ENCODE measurements at places on chromosomes 3 and 15. TPM values are rescaled to one million over a fixed set of nuclear protein-coding genes. Genes with fewer than 3 reads are reported as not detected.

DNA sequence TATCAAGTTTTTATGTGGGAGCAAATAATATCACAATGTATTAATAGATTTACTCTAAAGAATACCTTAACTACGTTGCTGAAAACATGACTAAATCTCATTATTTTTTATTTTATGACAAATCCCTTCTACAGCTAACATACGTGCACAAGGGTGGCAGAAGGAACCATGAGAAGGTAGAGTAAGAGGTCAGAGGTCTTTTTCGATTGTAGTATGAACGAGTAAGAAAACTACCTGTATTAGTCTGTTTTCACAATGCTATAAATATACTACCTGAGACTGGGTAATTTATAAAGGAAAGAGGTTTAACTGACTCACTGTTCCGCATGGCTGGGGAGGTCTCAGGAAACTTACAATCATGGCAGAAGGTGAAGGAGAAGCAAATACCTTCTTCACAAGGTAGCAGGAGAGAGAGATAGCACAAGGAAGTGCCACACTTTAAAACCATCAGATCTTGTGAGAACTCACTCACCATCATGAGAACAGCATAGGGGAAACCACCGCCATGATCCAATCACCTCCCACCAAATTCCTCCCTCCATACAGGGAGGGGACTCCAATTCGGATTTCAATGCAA is 95.3 kb downstream of the SUCLG2 start:
- no peaks in the 10 kb centered on the region for H3K27me3 ChIP-seq
- H3K27ac ChIP-seq: no peak overlapping the region
- H3K4me3 ChIP-seq: no peak overlapping the region
- peaks cover 16% of the 10 kb centered on the region for H3K4me1 ChIP-seq
- no peaks in the 10 kb centered on the region for H3K36me3 ChIP-seq

The CFAP100 gene
- not detected for total RNA-seq

The MUC20 gene
- total RNA-seq: 3.5 TPM

DNA sequence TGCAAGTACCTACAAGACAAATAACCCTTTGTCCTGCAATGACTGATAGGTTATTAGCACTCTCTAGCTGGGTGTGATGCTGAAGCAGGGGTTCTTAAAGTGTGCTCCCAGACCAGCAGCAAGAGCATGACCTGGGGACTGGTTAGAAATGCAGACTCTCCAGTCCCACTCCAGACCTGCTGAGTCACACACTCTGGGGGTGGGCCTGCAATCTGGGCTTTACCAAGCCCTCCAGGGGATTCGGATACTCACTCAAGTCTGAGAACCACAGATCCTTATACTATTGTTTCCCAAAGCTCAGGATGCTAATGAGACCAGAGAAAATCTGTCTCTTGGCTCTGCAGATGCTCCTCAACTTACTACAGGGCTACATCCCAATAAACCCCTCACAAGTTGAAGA is 142.1 kb upstream of the RAD18 start:
- H3K4me3 ChIP-seq: no peak overlapping the region
- DNase-seq: no peak
- no peak overlapping the region for H3K27ac ChIP-seq
- H3K27me3 ChIP-seq: peaks cover 13% of the 10 kb centered on the region
- H3K4me1 ChIP-seq: no peaks in the 10 kb centered on the region

The EXD1 gene
- total RNA-seq: not detected

DNA sequence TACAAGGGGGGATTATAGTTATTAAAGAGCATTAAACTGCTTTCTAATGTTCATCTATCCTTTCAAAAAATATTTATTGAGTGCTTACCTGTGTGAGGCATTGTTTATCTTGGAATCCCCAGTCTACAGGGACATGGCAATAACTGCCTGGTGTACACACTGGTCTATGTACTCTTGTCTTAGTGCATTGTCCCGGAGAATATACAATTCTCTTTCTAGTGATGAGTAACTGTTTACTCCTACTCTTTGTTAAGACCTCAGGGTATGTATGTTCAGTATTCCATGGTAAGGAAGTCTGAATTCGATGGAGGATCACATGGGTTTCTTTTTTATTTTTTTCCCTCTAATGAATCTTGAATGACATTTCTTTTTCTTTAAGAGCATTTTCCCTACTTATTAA is 772.4 kb upstream of the NR2F2 start:
- H3K36me3 ChIP-seq: no peaks in the 10 kb centered on the region
- H3K27ac ChIP-seq: peak overlapping the region; percentile 88
- peaks cover 12% of the 10 kb centered on the region for H3K27me3 ChIP-seq
- peaks cover 15% of the 10 kb centered on the region for H3K4me1 ChIP-seq

- H3K36me3 ChIP-seq: no peaks in the 10 kb centered on the region
- DNase-seq: no peak
- H3K4me3 ChIP-seq: no peak overlapping the region
- H3K27ac ChIP-seq: no peak overlapping the region
- H3K4me1 ChIP-seq: no peaks in the 10 kb centered on the region
These were observed 59.7 kb upstream of the KBTBD8 start for GRCh38 chr3:66938338-66938963.

The ANKRD63 gene
- total RNA-seq: not detected

- H3K4me1 ChIP-seq: peaks cover 6% of the 10 kb centered on the region
- H3K27me3 ChIP-seq: no peaks in the 10 kb centered on the region
- H3K4me3 ChIP-seq: no peak overlapping the region
These were observed 31.5 kb upstream of the XXYLT1 start for GRCh38 chr3:195302431-195302830.

DNA sequence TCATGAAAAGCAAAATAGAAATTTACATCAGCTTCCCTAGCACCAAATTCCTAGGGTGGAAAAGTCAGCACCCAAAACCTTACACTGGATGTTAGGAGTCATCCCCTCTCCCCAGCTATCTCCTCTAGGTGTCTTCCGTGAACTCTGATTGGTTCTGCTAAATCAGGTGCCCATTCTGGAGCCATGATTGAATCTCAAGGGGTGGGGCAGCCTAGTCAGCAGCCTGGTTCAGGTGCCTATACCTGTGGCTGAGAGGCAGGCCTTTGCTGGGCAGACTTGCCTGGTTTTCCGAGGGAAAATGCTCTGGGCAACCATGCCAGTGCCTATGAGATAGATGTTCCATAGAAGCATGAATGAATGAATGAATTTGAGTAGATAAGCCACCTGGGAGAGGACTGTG is 336.7 kb downstream of the LRTM1 start:
- no peak for DNase-seq
- no peaks in the 10 kb centered on the region for H3K4me1 ChIP-seq
- no peaks in the 10 kb centered on the region for H3K36me3 ChIP-seq
- no peak overlapping the region for H3K27ac ChIP-seq

GRCh38 chr3:140950144-140950543 is 8.5 kb downstream of the SLC25A36 start:
- no peak overlapping the region for H3K4me3 ChIP-seq
- H3K36me3 ChIP-seq: no peaks in the 10 kb centered on the region
- no peaks in the 10 kb centered on the region for H3K27me3 ChIP-seq
- H3K4me1 ChIP-seq: peaks cover 30% of the 10 kb centered on the region
- no peak for DNase-seq

DNA sequence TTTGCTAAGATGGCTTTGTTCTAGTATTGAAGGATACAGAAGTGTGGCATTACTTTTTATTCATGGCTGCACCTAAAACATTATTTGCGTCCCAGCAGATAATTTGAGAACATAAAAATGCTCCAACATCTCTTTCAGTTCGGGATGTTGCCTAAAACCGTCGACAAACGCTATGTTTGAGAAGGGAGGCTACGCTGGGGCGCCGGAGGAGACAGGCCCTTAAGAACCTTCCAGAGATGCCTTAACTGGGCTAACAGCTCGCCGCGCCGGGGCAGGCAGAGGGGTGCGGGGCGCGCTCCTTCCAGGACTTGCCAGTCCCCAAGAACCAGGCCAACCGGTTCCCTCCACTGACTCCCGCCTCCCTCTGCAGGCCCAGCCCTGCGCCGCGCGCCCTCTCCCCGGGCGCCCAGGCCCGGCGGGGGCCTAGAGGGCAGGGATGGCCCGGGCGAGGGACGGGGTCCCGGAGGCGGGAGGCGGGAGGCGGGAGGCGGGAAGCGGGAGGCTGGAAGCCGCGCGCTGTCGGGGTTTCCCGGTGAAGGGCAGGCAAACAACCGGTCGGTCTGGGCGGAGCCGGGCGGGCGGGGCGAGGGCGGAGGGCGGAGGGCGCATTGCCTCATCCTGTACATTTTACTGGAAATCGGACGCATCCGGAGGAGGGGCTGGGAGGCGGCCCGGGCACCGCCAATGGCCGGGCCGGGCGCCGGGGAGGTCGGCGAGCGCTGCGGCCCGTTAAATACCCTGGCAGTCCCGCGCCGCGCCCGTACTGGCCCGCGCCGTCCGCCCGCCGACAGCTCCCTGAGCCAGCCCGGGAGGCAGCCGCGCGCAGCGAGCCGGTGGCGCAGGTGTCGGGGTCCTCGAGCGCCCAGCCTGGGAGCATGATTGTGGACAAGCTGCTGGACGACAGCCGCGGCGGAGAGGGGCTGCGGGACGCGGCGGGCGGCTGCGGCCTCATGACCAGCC is at the start of gene NFKBIZ:
Gene NFKBIZ, plus strand, starts transcription at position 761 of the 960 bp plus-strand sequence. Its CDS starts 115 bp downstream, at position 876.
- H3K4me3 ChIP-seq: peak within 1 kb of the TSS; percentile 88
- peak within 1 kb of the TSS; percentile 100 for H3K27ac ChIP-seq
- H3K4me1 ChIP-seq: peaks cover 52% of the 10 kb centered on the region
- H3K36me3 ChIP-seq: peaks cover 43% of the 10 kb centered on the region

- H3K4me3 ChIP-seq: no peak overlapping the region
- H3K4me1 ChIP-seq: no peaks in the 10 kb centered on the region
- no peak for DNase-seq
- H3K27me3 ChIP-seq: no peaks in the 10 kb centered on the region
- H3K36me3 ChIP-seq: no peaks in the 10 kb centered on the region
These were observed 299.6 kb downstream of the CACNA2D3 start for GRCh38 chr3:54421943-54422342.

The NEK10 gene
- total RNA-seq: 4.0 TPM

DNA sequence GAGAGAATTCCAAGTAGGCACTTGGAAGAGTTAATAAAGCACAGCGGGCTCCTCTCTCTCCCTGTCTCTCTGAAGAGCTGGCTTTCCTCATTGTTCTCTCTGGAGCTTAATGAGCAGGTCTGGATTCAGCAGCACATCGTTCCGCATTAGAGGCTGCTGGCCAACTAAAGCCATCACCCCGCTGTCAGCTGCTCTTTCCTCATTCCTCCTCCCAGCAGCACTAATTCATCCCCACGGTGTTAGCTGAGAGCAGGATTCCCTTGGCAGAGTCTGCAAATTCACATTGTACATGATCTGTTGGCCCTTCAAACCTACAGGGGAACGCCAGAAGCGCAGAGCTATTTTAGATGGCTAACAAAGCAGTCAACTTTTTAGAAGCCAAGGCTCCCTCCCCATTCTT is 44.2 kb downstream of the SGO1 start:
- no peaks in the 10 kb centered on the region for H3K4me1 ChIP-seq
- peaks cover 36% of the 10 kb centered on the region for H3K36me3 ChIP-seq
- H3K27ac ChIP-seq: peak overlapping the region; percentile 10
- DNase-seq: no peak
- H3K27me3 ChIP-seq: no peaks in the 10 kb centered on the region

DNA sequence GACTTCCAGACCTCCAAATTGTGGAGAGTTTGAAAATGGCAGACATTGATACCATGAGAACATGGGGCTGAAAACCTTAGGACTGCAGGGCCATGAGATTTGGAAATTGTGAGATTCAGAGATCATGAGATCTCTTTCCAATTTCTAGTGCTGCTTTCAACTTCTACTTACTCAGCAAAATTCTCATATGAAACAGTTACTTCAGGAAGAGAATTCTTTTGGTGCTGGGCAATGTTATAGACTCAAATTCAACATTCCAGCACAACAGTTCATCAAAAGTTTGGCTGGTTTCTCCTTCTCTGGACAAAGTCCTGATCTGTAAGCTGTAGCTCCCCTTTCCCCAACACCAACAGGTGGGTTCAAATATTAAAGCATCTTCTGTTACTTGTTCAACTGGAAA is 506.9 kb upstream of the NECTIN3 start:
- no peaks in the 10 kb centered on the region for H3K4me1 ChIP-seq
- no peaks in the 10 kb centered on the region for H3K27me3 ChIP-seq
- no peaks in the 10 kb centered on the region for H3K36me3 ChIP-seq
- no peak overlapping the region for H3K27ac ChIP-seq

GRCh38 chr15:62931650-62932049 is 110.9 kb upstream of the TPM1 start:
- peaks cover 52% of the 10 kb centered on the region for H3K27me3 ChIP-seq
- H3K36me3 ChIP-seq: no peaks in the 10 kb centered on the region
- no peak overlapping the region for H3K27ac ChIP-seq
- no peak for DNase-seq
- H3K4me1 ChIP-seq: peaks cover 4% of the 10 kb centered on the region

The GRAMD1C gene
- total RNA-seq: 0.26 TPM

DNA sequence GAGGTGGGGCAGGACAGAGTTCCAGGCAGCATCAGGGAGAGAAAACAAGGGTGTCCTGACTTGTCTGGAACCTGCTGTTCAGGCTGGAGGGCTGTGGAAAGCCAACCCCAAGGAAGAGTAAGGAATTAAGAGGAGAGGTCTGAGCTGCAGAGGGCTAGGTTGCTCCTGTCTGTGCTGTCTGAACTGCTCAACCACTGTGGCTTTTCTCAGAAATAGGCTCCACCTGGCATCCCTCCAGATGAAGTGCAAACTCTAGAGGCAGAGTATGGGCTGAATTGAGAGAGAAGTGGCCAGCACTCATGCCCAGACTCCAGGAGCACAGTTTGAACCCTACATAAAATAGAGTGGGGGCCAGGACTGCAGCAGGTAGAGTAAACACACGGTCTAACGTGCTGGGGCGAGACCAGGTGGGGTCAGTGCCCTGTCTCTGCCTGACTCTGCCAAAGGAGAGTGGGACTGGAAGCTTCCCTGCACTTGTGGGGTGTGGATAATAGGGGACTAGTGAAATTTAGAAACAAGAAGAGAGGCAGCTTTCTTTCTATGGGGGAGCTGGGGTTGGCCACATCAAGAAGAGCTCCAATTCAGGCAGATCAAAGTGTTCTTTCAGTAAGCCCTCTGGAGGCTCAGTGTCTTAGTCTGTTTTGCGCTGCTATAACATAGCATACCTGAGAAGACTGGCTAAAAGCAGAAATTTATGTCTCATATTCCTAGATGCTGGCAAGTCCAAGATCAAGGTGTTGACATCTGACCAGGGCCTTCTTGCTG is 28.0 kb upstream of the MNS1 start:
- DNase-seq: no peak
- no peak overlapping the region for H3K27ac ChIP-seq
- H3K4me1 ChIP-seq: peaks cover 3% of the 10 kb centered on the region
- no peaks in the 10 kb centered on the region for H3K36me3 ChIP-seq

The GABRB3 gene
- not detected for total RNA-seq

GRCh38 chr3:48472673-48472922 is 26.1 kb downstream of the ATRIP start:
- peak overlapping the region; percentile 100 for H3K27ac ChIP-seq
- DNase-seq: no peak
- H3K27me3 ChIP-seq: no peaks in the 10 kb centered on the region
- peak overlapping the region; percentile 97 for H3K4me3 ChIP-seq
- H3K4me1 ChIP-seq: peaks cover 47% of the 10 kb centered on the region

DNA sequence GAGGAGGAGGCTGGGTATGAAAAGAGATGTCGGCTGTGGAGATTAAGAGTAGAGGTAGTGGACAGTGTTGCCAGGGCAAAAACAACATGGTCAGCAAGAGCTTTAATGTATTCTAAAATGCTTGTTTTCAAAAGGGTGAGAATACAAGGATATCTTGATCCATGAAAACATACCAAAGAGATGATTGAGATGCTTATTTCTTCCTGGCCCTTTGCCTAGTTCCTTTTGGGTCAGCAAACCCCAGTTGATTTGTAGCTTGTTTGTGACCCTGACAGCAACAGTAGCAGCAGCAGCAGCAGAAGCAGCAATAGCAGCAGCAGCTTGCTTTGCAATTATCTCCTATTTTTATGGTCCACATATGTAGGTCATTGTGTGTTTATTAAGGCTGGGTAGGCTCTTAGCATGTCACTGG is 337.3 kb downstream of the LPP start:
- H3K4me3 ChIP-seq: no peak overlapping the region
- H3K36me3 ChIP-seq: peaks cover under 1% of the 10 kb centered on the region
- no peak for DNase-seq
- H3K4me1 ChIP-seq: peaks cover 21% of the 10 kb centered on the region
- no peak overlapping the region for H3K27ac ChIP-seq
